ENCODE measurements at places on chromosomes 6 and 20.
A peak's percentile ranks its signal among the peaks of the same experiment; 100 is the strongest.

DNA sequence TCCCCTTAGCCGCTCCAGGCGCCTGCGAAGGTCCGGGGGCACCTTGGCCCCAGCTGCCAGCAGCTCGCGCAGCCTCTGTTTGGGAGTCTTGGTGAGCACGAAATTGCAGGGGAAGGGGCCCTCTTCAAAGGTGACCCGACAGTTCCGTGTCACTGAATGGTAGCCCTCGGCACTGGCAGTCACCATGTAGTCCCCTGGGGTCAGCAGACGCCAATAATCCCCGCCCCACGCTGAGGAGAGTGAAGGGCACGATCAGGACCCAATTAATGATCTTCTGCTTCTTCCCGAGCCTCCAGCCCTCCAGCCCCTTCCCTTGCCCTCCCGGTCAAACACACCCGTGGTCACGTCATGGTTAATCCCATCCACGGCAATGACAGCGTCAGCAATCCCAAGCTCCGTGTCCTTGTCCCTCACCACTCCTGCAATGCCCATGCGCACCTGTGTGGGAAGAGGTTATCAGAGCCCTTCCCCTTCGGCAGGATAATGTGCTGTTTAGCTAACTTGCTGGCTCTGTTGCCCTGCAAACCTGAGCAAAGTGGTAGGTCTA, 6.2 kb downstream of the CPXM1 start:
- no peak for DNase-seq

DNA sequence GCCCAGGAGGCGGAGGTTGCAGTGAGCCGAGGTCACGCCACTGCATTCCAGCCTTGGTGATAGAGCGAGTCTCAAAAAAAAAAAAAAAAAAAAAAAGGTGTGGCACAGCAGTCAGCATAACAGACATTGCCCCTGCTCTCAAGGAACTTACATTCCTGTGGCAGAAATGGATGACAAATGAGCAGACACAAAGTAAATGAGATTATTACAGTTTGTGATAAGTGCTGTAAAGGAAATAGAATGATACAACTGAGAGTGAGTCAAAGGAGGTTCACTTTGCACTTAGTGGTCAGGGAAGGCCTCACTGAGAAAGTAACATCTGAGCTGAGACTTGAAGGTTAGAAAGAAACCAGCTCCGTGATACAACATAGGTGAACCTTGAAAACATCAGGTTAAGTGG, 36.4 kb downstream of the CEP250 start:
- no peak for DNase-seq

GRCh38 chr6:29617782-29618554, 15.0 kb downstream of the GABBR1 start:
- DNase-seq = no peak

- DNase-seq = peak; percentile 70
Observed at GRCh38 chr6:37516076-37516919, 16.6 kb upstream of the CCDC167 start.

GRCh38 chr20:34122274-34122980, 10.4 kb upstream of the EIF2S2 start:
- DNase-seq = no peak

GRCh38 chr6:144500892-144501291, 215.8 kb downstream of the UTRN start:
- DNase-seq = no peak

DNA sequence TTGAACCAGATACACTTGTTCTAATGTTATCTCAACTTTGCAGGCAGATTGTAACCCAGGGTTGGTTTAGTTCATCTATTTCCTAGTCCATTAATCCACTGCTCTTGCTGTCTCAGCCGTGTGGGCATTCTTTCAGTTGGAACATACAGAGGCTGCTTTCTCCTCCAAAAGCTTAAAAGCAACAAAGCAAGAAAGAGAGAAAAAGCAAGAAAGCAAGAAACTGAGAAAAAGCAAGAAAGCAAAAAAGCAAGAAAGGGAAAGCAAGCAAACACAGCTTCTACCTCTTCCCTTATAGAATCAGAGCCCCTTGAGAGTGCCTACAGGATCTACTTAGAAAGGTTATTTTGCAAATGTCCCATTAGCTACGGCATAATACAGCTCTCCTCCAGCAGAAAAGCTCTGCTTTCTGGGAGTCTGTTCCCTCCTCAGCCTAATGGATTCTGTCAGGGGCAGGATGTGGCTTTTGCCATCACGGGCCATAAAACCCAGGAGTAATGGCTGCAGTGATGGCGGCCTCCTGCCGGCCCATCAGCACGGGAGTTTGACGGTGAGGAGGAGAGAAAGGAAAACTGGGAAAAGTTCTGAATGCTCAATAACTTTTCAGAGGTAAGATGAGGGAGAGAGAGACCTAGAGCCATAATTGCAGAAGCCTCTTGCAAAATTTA, 156.8 kb upstream of the JARID2 start:
- DNase-seq = peak; percentile 16

- DNase-seq = no peak
Observed at GRCh38 chr6:148389917-148390316, 47.3 kb downstream of the SASH1 start.

DNA sequence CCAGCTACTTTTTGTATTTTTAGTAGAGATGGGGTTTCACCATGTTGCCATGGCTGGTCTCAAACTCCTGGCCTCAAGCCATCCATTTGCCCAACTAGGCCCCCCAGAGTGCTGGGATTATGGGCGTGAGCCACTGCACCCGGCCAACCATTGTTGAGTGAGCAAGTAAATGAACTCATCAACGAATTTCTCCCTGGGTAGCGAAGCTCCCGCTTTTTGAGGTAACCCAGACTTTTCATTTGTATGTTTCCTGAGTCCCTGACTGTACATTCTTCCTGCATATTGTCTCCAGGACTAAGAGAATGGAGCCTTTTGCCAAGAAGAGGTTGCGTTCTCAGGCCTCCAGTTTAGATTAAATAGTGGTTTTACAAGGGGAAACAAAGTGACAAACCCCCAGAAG, 36.4 kb downstream of the RIPOR3 start:
- no peak for DNase-seq

GRCh38 chr6:21457647-21458046, 135.9 kb upstream of the SOX4 start:
- no peak for DNase-seq

GRCh38 chr6:109628158-109629000, 62.6 kb downstream of the AK9 start:
- no peak for DNase-seq

DNA sequence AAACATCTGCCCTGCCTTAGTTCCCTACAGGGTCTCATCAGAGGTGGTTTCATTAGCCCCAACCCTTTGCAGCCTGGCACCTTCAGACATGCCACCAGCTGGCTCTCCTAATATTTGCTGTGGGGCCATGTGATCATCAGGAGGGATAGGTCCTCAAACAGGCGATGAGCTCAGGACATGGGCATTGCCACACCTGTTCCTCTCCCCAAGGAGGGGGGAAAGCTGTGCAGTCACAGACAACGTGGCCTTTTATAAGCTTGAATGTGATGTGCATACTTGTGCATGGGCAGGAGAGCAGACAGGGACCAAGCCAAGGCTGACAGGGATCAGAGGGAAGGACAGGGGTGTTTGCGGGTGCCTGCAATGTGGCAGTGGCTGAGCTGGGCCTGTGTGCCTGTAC, 78.8 kb upstream of the ZNFX1 start:
- DNase-seq = no peak

DNA sequence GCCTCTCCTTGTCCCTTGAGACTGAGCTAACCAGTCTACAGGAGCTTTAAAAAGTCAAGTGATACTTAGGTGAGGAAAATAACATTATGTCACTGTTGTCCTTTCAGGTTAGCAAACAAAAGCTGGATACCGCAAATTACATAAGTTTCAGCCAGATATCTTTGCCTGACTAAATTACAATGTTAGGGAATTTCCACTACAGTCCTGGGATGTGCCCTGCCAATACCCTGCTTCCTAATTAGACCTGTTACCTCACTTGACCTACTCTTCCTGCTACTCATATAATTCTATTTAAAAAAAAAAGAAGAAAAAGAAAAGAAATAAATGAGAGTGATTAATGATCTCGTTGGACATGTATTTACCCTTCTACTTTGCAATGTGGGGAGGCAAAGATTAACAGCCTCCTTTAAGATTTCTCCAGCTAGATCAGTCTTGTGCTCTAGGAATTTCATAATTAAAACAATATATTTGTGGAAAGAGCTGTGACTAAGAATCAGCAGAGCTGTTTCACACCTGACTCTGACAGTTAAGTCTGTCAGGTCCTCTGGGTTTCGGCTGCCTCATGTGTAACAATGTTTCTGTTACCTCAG, 318.9 kb downstream of the HDGFL1 start:
- no peak for DNase-seq

GRCh38 chr6:8855411-8855810, 420.1 kb upstream of the SLC35B3 start:
- DNase-seq = no peak

DNA sequence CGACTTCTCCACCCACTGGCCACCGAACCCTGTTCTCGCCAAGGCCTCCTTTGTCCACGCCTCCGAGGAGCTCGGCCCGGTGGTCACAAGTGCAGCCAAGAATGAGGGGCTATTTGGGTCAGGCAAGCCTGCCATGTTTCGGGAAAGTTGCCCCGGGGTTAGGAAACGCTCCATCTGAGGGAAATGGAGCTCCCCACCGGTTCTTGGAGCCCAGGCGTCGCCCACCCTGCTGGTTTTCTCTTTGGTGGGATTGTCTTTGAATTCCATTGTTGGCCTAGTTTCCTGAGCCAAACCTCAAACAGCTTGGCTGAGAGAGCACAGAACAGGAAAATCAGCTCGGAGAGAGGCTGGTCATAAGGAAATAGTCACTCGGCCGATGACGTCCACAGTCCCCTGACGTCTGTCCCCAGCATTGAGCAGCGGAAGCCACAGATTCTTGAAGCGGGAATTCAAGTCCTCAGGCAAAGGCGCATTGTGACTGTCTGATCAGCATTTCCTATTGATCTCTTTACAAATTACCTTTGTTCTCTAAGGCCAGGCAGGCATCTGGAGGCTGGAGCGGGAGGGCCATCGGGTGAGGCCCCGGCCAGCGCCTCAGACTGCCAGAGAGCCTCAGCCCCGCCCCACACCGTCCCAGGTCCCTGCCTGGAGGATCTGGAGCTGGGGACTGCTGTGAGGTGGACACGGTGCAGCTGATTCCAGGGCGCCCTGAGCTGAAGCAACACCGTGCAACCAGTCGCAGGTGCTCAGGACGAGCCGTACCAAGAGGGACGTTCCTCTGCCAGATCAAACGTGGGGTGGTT, 138.6 kb downstream of the DLL1 start:
- DNase-seq = peak; percentile 80

DNA sequence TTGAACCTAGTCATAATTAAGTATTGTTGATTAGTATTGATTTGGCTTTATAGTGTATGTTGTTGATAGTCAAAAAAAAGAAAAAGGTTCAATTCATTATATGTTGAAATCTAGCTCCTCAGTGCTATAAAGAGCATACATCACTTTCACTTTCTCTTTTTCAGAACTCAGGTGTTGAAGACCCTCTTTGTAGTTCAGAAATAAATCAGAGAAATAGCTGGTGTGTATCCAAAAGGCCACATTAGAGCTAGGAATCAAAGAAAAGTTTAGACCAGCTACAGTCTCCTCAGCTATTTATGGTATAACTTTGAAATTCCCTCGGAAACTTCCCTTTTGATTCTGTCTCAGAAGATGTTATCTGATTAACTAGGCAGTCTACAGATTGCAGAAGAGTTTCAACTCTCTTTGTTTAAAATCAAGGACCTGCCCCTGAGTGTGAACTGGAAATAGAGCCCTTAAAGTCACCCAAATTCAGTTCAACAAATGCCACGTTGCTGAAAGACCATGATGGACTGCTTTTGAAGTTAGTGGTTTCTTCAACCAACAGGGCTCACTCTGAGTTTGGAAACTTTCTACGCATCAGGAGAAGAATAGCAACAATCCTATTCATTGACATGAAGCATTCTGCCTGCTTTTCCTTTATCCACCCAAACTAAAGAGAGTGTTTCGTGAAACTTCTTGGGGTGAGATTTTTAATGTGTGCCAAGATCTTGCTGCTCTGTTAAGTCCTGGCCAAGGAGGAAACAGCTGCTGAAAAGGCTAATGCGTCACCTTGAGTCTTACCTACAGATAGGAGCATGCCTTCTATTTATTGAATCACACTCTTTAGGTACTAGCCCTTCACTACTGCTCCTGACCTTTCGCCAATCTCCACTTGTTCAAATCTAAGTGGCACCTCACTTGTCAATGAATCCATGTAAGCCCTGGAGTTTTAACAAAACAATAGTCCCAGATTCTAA, 111.7 kb downstream of the TNFRSF21 start:
- DNase-seq = no peak

- no peak for DNase-seq
Observed at GRCh38 chr20:1500496-1500895, 9.3 kb upstream of the SIRPB2 start.

GRCh38 chr6:2798586-2799134, 33.5 kb downstream of the WRNIP1 start:
- DNase-seq = no peak

DNA sequence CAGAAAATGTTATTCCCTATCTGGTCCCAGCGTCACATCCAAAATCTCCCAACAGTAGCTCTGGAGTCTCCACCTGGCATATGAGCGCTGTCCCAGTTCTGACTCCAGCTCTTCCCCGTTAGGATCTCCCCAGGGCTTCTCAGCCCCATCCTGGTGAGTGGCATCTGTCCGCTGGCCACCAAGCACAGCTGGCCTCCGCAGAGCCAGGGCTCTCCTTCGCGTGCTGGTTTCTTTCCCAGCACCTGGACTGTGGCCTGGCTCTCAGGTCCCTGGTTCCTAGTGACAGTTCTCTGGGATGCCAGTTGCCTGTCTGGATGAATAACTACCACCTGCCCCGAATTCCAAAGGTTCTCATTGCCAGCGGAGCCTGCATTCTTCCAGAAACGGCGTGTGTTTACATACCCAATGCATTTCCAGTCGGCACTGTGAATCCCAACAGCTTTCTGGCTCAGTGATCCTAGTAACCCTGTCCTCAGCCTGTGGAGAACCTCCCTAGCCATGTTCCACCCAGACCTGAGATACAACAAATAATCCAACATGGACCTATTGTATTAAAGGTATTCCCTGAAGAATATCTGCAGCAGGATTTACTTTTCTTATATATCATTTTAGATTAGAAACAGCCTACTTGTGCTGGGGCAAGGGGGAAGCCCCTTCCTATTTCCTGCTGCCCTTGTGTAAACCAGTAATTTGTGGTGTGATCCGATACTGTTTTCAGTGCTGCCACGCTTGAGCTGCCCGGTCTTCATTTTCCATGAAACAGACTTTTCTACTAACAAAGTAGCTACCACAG, 69.9 kb upstream of the PDE10A start:
- DNase-seq = no peak

DNA sequence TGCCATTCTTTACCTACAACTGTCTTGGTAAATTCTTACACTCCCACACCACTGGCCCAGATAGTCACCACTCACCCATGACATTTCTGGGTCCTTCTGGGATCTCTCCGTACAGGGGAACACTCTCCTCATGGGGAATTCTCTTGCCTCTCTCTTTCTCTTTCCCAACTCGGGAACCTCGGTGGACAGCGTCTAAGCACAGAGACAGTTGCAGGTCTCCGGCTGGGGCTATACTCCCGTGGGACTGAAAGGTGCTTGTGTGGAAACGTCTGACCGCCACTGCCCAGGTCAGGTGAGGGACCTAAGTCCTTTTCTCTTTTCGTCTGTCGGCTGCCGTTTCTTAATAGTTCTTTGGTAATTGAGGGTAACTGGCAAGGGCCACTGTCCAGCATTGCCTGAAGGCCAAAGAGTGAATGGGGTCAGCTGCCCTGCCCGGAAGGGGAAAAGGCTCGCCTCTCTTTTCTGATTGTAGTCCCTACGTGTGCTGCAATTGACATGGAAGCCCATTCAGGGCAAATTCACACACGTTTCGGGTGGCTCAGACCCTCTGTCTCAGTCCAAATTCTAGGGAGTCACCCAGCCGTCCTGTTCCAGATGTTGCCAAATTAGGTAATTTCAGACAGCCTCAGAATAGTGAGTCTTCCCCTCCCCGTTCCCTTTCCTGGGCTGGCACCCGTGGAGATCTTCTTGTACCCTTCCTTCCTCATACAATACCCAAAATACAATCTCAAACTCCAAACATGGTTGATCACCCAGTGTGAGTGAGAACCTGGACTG, 31.2 kb upstream of the RIPK1 start:
- DNase-seq = no peak

All from eye (tissue), 1 donor.